Motor neuron (in vitro differentiated cells): ENCODE measurements at places on chromosomes 2 and 18.

- ATAC-seq = no peak
These were observed 31.2 kb upstream of the TBR1 start for GRCh38 chr2:161384864-161385263.

- ATAC-seq = no peak
These were observed 181.2 kb downstream of the DYSF start for GRCh38 chr2:71634567-71634966.

GRCh38 chr18:34965566-34965965, 75.6 kb upstream of the MAPRE2 start:
- ATAC-seq = no peak

DNA sequence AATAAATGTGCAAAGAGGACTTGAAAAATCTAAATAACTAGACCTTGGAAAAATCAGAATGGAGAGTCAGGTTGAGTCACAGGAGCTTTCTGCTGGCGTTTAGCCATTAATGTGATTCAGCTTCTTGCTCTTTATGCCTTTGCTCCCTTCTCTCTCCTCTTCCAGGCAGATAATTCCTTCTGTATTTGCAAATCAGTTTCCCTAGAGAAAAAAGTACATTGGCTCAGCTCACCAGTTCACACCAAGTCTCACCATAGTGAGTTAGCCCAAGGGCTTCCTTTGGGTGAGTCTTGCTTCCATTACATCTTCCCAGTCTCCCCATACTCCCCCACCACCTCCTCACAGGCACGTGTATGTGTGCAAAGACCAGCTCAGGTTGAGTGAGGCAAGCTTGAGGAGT, 73.6 kb downstream of the CYBRD1 start:
- no peak for ATAC-seq

DNA sequence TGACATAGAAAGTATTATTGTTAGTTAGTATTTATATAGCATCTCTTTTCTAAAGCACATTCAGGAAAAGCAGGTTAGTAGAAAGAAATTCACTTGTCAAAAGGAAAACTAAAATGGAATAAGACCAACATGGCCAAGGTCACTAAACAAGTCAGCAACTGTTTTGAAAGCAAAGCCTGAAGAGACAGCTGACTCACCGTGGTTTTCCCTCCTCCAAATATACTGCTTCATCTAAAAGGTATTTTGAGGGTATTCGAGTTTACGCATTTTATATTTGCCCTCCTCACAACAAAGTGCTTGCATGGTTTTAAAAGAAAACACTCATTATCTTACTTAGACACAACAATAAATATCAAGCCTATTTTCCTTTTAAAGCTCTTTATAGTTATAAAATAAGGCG, 24.0 kb downstream of the ZNF385B start:
- ATAC-seq = no peak

DNA sequence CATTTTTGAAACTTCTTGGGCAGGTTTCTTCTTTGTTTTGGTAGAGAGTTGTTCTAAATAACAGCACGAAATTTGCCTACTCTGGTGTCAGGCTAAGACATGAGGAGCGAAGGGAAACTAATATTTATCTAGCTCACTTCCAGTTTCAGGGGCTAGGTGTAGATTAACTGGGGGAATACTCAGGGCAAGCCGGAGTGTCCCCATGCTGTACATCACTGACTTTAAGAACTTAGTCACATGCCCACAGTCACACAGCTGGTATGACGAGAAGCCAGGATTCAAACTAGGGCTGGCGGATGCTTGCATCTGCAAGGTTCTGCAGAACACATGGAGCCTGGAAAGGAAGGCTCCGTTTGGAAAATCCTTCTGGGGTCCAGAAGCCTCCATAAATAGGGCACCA, 133.3 kb downstream of the ALPK2 start:
- ATAC-seq = no peak
